ENCODE measurements at places on chromosomes 1 and 21. TPM values are rescaled to one million over a fixed set of nuclear protein-coding genes. Genes with fewer than 3 reads are reported as not detected.

Gene PADI3
- total RNA-seq, result 0.93 TPM

Gene BCAN
- not detected for total RNA-seq

GRCh38 chr1:163844459-163844858, 522.7 kb downstream of the NUF2 start:
- no peak for DNase-seq

Gene GJA9
- not detected for total RNA-seq

DNA sequence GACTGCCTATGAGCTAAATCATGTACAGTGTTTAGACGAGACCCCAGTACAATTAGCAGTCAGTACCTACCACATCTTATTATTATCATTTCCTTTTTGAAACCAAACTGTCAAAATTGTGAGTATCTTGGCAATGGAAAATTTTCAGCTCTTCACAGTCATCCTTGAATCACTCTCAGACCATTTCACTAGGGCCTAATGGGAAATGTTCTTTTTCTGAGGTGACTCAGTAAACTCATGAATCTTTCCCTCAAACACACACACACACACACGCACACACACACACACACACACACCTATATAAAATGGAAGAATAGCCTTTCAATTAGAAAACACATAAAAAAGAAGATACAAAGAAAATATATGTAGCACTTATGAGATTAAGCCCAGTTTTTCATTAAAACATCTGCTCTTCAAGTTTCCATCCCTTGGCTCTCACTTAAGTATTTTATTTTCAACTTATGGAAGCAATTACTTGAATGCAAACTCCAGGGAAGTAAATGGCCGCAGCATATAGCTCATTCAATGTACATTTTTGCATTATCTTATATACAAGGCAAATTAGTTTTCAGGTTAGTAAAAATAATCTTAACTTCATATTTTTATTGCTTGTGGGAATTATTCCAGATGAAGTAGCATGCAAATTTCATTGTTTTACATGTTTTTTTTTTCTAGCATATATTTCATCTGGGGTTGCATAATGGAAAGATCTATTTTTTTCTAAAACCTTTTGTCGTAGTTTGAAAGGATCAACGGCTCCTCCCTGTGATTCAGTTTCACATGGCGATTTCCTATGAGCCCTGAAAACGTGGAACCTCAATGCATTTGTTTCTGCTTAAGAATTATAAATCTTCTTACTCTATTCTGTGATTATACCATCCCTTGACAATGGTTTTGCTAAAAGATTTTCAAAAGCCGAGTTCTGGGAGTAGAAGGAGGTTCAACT, 46.3 kb upstream of the TMPRSS15 start:
- DNase-seq, result no peak

GRCh38 chr1:155591770-155592169, 18.2 kb upstream of the MSTO1 start:
- DNase-seq, result peak; percentile 70

DNA sequence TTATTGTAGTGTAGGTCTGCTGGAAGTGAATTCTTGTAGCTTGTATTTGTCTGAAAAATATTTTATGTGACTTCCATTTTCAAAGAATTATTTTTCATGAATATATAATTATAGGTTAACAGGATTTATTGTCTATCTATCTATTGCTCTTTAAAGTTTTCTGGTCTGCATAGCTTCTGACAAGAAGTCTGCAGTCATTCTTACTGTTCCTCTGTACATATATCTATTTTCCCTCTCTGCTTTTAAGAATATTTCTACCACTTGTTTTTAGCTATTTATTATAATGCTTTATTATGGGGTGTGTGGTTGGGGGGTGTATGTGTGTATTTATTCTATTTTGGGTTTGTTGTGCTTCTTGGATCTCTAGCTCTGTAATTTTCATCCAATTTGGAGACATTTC, 77.4 kb downstream of the ETS2 start:
- DNase-seq, result no peak

DNA sequence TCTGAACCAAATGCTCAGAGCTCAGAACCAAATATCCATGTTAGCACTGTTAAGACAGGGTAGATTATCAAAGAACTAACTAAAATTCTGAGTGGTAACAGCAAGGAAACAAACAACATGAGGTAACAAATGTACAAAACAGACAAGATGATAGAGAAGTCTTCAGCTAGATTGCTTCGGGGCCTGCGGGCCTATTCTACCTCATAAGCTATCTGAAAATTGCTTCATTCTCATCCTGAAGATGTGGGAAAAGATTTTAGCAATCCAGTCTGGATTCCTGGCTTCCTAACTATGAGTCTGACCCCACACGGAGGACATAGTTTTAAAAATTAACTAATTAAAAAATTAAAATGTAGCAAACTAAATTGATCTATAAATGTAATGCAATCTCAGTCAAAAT, 9.2 kb upstream of the QSOX1 start:
- DNase-seq, result no peak

Gene SLAMF8
- not detected for total RNA-seq

DNA sequence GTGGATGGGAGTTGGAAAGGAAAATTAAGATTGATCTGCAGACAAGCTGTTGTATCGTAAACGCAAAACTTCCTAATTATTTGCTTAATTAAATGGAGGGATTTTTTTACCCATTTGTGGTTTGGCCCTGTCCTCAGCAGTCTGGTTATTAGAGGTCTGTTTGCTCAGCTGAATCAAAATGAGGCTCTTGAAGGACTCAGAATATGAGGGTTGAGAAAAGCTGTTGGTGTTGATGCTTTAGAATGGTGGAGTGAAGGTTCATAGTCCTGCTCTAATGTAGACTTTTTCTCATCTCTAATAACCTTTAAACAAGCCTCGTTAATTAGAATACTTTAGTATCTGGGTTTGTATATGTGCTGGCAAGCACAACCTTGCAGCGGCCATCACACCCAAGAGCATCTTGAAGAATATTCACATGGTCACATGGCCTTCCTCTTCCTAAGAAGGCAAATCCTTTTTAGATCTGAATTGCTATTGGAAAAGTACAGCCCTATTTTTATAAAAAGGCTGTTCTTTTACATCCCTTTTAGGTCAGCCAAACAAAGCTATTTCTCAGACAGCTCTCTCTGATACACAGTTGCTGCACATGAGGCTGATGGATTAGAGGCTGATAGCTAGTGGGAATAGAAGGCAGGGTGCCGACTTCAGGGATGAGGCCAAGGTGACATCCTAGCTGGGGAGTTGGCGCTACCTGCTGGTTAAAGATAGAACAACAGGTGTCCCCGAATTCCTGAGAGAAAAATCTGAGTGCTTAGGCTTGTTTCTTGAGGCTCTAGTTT, 53.8 kb downstream of the MACF1 start:
- peak; percentile 55 for DNase-seq

DNA sequence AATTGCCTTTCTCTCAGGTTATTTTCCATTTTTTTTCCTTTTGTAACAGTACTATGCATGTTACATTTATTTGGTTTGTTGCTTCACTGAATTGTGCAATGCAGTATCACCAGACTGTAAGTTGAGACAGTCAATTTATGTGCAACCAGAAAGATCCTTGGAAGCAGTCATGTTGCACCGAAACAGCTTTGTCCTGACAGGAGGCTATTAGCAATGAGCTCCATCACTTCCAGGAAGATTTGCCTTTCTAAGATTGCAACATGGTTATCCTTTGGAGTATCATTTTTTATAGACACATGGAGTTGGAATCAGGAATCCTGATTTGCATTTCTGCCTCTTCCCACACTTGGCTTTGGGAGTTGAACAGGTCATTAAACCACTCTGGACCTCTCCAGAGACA, 84.5 kb upstream of the ST6GALNAC5 start:
- DNase-seq, result no peak

DNA sequence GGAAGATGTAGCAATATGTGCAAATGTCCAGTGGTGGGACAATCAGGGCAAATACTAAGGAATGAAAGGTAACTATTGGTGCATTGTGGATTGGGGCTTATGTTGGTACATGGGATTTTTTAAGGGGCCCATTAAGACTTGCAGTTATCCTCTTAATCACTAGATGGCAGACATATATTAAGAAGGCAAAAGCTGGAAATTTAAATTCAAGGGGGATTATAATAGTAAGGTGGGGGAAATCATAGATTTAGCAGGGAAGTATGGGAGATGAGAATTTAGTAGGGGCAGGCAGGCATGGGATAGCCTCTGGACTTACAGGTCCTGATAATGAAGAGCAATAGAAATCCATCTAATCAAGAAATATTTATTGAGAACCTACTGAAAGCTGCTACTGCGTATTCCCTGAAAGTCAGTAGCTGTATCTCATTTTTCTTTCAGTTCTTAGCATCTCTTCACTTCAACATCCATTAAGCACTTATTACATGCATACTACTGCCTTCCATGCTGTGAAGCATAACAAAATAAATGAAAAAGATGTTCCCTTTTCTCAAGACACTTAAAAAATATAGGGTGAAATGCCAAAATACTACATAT, 251.8 kb downstream of the CRB1 start:
- peak; percentile 4 for DNase-seq

Gene AKT3
- 0.49 TPM for total RNA-seq

DNA sequence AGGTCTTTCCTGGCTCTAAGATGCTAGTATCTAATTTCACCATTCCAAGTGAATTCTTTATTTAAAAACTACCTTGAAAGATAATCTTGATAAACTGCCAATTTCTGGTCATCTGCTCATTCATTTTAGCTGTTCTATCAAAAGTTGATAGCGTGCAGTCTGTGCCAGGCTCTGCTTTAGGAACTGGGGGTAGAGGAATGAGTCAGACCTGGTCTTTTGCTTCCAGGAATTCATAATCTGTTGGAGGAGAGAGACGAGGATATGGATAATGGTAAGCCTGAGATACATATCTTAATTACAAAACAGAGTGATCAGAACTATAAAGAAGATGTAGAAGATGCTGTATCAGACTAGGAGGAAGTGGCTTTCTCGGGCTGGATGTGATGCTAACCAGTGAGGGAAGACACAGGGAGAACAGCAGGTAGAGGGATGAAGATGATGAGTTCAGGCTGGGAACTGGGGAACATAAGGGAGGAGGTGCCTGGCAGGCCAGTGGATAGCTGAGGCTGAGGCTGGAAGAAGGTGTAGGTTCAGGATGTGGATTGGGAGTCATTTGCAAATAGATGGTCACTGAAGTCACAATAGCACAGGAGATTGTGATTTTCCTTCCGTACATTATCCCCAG, 12.3 kb upstream of the PHC2 start:
- no peak for DNase-seq

Gene C1orf141
- total RNA-seq, result not detected

Gene TLR5
- total RNA-seq, result 1.2 TPM

GRCh38 chr1:22089787-22090186, 37.3 kb downstream of the CDC42 start:
- DNase-seq, result no peak

DNA sequence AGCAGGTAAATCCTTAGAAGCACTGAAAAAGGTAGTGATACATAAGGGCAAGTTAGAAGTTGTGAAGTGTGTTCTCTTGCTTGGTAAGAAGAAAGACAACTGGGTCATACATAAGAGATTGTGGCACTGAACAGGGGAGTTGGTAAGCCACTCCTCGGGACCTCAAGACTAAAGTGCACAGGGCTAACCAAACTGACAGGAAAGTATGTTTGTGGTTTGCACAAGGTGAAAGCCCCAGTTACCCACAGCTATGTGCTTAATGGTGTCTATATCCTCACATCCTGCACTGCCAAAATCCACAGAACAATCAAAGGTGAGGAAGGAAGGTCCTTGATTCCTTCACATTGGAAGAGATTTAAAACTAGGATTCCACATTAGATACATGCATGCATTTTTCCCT, 276.5 kb downstream of the DNM3 start:
- DNase-seq, result no peak

DNA sequence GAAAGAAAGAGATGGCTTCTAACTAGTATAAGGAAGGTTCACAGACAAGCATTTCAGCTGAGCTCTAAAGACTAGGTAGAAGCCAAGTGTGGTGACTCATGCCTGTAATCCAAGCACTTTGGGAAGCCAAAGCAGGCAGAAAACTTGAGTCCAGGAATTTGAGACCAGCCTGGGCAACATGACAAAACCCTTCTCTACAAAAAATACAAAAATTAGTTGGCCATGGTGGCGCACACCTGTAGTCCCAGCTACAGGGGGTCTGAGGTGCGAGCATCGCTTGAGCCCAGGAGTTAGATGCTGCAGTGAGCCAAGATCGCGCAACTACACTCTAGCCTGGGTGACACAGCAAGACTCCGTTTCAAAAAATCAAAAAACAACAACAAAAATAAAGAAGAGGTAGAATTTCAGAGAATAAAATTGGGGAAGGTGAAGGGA, 27.8 kb downstream of the FBXO42 start:
- peak; percentile 23 for DNase-seq

Gene NBPF11
- total RNA-seq, result 6.0 TPM

DNA sequence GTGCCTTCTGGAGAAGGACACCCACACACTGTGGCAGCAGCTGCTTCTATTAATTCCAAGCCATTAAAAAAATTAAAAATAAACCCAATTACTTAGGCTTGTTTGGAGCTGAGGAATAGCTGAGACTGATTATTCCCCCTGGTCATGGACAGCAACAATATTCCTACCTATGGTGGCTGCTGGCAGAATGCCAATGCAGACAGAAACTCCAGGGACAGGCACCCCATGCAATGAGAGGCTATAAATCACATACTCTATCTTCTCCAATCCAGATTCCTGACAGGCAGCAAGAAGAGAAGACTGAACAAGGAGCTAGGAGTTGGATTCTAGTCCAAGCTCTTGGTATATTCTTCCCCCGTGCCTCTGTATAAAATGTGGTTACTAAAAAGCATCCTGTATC, 275.4 kb upstream of the BEND5 start:
- no peak for DNase-seq

DNA sequence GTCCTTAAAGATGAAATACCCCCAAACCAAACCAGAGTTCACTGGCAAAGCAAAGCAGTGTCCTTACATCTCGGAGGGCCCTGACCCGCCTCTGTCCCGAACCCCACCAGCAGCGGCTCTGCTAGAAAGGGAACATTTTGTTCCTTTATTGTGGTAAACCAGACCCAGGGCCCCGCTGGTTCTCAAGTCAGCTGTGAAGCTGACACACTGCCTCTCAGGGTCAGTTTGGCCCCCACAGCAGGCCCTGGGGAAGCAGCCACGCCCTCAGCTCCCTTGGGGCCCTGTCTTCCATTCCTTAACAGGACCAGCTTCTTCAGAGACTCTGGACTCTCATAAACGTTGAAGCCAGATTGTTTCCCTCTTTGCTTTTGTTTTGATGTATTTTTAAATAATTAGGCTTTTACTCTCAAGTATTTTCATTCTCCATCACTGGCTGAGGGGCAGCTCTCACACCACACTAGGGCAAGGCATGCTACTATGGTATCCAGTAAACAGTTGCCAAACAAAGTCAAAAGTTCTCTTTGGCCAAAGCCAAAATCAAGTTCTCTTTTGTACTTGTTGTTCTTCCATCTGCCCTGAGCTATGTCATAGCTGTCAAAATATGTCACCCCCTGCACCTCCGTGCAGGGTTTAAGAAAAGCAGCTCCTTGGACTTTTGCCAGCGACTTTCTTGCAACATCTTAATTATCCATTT, 61.1 kb upstream of the ANGPTL1 start:
- no peak for DNase-seq

DNA sequence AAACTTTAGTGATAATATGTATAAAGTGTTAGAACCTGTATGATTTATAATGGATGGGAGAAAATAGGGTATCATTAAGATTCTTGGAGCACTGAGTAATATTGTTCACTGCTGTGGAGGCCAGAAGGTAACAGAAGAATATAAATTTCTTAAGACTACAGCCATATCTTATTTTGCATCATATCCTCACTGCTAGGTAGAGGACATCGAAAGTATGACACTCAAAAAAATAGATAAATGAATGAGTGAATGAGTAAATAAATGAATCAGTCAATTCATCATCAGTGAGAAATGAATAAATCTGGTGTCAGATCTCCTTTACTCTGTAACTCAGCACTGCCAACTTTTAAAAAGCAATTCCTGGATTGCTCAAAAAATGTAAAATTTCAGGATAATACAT, 33.2 kb downstream of the RGS13 start:
- no peak for DNase-seq

GRCh38 chr21:43322805-43323204, 104.1 kb downstream of the SIK1 start:
- DNase-seq, result no peak

Data from HCT116 (cell line).